ENCODE measurements at places on chromosomes 3 and 15. TPM values are rescaled to one million over a fixed set of nuclear protein-coding genes. Genes with fewer than 3 reads are reported as not detected.

- peak; percentile 59 for DNase-seq
Observed at GRCh38 chr3:130276203-130276803, 69.2 kb upstream of the COL6A5 start.

JAGN1 gene
- polyA plus RNA-seq, result 33.7 TPM

DNA sequence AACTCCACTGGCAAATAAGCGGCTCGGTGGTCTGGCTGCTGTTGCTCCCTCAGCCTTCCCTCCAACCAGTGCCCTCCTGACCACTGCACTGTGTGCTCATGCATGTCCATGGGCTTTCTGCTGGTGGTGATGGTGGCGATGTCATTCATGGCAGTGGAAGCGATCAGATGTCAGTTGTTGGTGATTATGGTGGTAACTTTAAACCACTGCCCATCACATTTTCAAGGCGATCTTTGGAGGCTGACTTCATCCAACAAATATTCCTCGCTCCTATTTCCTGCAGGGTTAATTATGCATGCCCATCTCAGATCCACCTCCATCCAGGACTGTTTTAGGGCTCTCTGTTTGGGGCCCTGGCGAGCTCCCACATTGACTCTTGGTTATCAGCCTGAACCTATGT lies 13.4 kb upstream of the HCN4 start:
- DNase-seq, result no peak

ACTC1 gene
- 8,434 TPM for polyA plus RNA-seq

GRCh38 chr3:18288243-18288642 lies 136.9 kb downstream of the SATB1 start:
- DNase-seq, result no peak

DNA sequence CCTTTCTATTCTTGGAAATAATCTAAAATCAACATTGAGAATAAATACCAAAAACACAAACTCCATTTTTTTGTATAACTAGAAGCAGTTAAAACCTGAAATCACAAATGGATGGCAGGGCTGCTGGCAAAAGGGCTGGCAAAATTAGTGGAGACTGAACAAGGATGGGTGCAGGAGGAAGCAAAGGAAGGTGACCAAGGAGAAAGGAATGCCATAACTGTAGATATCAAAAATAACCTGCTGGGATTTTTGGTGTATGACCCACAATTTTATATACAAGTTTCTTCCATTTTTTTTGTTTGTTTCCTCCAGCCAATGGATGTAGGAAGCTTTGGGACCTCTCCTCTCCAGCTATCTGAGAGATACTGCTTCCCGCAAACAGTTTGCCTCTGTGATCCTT lies 12.7 kb downstream of the CFAP44 start:
- DNase-seq, result no peak

DNA sequence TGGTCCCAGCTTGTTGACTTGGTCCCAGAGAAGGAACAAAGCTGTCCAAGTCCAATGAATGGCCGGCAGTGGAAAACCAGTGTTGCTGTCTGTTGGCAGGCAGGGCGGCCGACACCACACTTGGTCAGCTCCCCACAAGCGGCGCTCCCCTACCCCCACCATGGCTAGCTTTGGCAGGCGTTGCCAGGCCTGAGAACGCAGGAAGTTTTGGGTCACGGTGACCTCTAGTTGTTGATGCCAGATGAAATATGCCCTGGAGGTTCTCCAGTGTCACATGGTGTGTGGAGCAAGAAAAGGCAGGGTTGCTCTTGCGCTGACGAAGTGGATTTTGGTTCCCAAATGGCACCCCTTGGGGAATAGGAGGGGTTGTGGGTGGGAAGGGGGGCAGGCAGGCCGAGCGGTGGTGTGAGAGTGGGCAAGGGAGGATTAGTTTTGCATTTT lies 72.7 kb upstream of the TPRG1 start:
- no peak for DNase-seq

DNA sequence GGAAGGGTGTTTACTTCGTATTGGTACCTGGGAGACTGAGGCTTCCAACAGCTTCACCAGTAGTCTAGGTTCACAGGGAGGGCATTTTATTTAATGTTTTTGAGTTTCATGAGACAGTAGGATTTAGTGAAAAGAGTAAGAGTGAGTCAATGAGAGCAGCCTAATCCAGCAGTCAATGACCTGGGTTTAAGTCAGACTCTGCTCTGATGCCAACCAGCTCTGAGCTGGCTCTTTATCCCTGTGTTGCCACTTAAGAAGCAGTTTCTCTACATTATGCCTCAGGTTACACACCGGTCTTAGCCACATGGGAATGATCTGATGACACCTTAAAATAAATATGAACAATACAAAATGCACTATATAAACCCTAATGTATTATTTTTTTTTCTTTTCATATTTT lies 59.4 kb upstream of the KCNMB2 start:
- no peak for DNase-seq

DNA sequence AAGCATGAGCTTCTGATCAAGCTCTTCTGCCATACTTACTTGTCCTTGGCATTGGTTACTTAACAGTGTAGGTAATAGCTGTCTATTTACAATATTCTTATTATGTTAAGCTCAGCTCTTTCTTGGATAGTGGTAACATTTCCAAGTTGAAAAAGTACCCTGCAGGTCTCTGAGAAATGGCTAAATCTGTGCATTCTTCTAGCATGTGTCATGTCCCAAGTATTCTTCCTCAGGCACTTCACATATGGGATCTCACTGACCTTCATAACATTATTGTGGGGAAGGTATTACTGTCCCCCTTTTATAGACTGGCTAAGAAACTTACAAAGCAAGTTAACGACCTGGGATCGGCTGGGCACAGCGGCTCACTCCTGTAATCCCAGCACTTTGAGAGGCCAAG lies 236.1 kb downstream of the RORA start:
- no peak for DNase-seq

- no peak for DNase-seq
Observed at GRCh38 chr3:28198974-28199373, 42.4 kb upstream of the CMC1 start.

GRCh38 chr3:107271787-107272387 lies 105.4 kb upstream of the CCDC54 start:
- DNase-seq, result peak; percentile 33

GRCh38 chr3:15316998-15317435 lies 15.4 kb downstream of the SH3BP5 start:
- DNase-seq, result peak; percentile 71

- no peak for DNase-seq
Observed at GRCh38 chr3:19348941-19349564, 200.7 kb downstream of the KCNH8 start.

GRCh38 chr3:126888186-126888760 lies 94.6 kb upstream of the PLXNA1 start:
- no peak for DNase-seq

DNA sequence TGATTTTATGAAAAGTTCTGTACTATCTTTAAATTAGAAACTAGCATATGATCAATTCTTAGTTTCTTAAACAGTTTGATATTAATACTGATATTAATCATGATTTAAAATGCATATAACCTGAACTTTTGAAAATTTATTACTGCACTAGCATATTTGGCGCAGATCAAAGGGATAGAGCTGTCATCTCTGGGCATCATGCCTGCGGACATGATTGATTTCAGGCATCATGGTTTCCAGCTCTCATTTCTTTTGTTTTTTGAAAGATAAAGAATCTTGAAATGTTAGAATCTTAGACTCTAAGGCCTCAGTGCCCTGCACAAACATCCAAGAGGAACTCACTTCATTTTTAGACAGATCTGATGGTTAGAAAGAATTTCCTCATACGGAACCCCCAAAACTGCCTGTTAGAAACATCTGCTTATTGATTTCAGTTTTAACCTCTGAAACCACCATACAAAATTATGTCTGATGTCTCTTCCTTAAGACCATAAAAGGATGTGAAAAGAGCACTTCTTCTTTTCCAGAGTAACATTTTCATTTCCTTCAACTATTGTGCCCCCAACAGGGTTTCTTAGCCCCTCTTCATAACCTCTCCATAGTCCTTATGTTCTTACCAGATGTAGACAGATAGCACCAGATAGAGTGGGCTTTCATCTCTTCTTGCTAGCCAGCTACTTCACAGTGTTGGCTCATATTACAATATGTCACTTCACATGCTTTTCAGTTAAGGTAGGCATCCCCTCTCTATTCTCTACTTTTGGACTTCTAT lies 110.8 kb downstream of the BBX start:
- no peak for DNase-seq

B4GALT4 gene
- polyA plus RNA-seq, result 10.8 TPM

GRCh38 chr3:36219398-36219797 lies 160.9 kb upstream of the STAC start:
- peak; percentile 56 for DNase-seq

LRRC2 gene
- polyA plus RNA-seq, result 2.7 TPM

GRCh38 chr15:78808550-78808949 lies 2.7 kb downstream of the ADAMTS7 start:
- DNase-seq, result no peak

DNA sequence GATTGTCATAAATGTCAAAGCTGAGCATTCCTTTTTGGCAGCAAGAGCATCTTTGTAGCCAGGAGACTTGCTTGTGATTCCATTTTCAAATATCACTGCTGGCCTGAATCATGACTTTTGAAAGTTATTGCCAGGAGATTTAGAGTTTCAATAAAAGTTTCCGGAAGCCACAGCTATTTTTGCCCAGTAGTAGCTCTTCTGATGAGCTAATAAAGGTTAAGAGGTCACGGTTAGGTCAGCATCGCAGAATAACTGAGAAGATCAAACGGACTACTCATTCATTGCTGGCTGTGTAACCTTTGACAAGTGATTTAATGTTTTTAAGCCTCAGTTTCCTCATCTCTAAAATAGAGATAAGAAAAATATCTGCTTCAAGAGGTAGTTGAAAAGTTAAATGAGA lies 105.1 kb upstream of the ETV5 start:
- no peak for DNase-seq

SLC28A1 gene
- polyA plus RNA-seq, result 0.32 TPM

- no peak for DNase-seq
Observed at GRCh38 chr15:101215681-101216080, 36.2 kb downstream of the CHSY1 start.

GRCh38 chr15:67107014-67107812 lies 41.8 kb downstream of the SMAD3 start:
- peak; percentile 95 for DNase-seq

DNA sequence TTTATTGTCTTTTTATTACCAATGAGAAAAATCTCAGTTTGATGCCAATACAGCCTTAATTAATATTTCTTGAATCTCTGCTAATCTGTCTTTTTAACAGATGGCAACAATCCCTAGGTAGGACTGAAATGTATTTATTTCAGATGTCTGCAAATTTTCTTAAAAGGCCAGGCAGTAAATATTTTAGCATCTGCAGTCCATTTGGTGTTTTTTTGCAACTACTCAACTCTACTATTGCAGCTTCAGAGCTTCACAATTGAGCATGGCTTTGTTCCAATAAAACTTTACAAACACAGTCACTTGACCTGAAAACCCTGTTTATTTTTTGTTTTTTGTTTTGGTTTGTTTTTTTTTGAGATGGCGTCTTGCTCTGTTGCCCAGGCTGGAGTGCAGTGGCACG lies 82.7 kb downstream of the RARB start:
- DNase-seq, result peak; percentile 58
